ENCODE measurements at places on chromosomes 4 and X. TPM values are rescaled to one million over a fixed set of nuclear protein-coding genes. Genes with fewer than 3 reads are reported as not detected.

DNA sequence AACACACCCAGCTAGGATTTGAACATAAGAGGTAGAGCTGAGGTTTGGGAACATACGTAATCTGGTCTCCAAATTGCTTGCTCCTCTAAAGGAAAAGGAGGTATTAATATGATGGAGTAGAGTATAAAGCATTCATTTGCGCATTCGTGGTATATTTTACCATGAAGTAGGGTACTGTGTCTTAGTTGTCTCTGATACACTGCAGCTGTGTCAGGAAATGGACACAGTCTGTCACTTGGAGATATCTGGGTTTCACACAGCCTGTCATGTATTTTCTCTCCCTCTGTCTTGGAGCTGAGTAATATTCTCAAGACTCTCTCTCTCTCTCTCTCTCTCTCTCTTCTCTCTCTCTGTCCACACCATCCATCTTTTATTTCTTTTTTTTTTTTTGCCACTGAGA is 274.8 kb upstream of the UGT8 start:
- DNase-seq: no peak

DNA sequence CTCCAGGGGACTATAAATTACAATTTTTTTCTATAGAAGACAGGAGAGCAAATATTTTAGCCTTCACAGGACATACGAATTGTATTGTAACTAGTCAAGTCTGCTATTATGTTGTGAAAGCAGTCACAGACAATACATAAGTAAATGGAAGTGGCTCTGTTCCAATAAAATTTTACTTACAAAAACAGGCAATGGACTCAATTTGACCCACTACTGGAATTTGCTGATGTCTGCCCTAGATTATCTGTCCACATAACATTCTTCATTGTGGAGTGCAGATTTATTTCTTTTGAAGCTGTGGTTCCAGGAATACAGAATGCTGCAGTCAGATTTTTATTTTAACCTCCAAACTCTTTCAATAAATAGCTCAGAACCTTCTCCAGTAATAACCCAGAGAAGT is 330.3 kb downstream of the PPP4R3C start:
- DNase-seq: no peak

- no peak for DNase-seq
These were observed 163.6 kb downstream of the CEP135 start for GRCh38 chr4:56112377-56112776.

DNA sequence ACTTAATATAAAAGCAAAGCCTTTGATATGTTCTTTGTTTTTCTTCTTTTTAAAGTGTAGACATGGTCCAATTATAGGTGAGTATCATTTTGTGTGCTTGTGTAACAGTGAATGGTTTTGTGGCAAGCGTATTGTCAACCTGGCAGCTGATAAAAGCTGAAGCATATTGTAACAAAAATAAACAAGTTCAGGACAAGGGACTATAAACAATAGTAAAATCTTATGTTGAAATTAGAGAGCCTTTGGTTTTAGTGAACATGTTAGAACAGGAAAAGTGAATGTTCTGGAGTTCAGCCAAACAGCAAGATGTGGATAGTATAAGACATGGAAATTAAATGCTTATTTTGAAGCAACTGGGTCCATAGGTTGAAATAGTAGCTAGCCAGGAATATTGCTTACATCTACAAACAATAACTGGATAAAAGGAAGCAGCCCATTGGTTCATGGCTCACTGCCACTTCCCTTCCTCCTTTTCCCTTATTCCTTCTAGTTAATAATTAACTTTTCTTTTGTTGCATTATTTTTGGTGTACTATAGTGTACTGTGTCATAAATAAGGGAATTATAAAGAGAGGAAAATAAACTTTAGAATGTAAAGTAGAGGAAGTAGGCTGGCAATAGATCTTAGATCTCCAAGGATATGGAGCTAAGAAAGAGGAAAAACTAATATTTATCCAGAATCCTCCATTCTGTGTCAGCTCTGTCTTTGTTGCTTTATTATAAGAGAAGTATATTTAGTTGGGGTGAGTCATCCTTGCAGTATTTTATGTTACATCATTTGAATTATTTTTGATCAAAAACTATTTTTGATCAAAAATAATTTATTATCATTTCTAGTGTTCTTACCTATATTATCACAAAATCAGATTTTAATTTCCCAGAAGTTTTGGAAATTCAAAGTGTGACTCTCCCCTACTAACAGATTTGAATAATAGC is 65.6 kb downstream of the MRPL1 start:
- DNase-seq: no peak

DNA sequence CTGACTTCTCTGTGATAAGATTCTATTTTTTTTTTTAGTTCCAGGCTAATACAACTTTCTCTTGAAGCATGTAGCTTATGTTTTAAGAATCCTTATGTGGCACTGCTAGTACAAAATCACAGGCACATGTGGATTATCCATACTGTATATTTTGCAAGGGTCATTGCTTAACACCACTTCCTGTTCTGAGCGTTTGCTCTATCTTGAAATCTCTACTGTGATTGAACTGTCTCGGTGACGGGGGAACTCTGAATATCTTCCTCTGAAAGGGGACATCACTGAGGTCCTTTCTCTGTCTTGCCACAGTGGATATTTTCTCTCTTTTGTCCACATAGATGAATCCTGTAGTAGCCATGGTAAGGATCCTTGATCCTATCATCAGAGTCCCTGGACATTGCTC is 2.1 kb upstream of the WFS1 start:
- no peak for DNase-seq

DNA sequence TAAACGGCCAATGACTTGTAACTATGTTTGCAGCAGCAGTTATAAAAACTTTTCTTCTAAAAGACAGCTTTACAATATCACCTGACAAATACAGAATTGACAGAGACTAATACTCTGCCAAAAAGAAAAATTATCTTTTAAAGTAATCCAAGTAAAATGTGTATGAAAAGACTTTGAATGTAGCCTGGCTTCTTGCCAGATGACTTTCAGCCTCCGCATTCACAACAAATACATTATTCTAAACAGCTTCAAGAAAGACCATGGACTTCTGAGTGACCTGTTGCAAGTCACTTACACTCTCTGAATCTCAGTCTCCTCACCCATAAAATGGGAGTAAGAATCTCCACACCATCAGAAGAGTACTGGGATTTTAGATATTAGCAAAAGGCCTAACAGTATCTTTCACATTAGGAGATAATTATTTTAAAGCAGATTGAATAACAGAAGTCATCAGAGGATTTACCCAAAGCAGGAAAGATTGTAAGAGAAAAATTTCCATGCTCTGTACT is 2.5 kb downstream of the ADAMTS3 start:
- no peak for DNase-seq

Gene TRAM1L1
- total RNA-seq: 2.9 TPM

Gene CORIN
- total RNA-seq: 0.71 TPM

GRCh38 chr4:68319040-68319439 is 30.9 kb downstream of the YTHDC1 start:
- no peak for DNase-seq

DNA sequence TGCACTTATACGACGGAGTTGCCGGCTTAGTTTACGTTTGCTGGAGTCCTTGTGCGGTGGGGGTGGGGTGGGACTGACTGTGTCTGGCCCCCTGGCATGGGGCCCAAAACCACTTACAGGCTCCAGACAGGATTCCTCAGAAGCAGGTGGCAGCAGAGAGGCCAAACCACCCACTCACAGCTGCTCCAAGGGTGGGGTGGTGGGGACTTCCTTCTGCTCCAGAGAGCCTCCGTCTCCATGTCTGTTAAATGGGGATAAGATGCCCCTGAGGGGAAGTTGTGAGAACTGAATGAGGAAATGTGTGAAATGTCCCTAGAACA is 36.7 kb downstream of the PSAPL1 start:
- peak; percentile 77 for DNase-seq

Gene SLC34A2
- total RNA-seq: not detected

- no peak for DNase-seq
These were observed 24.1 kb upstream of the COQ2 start for GRCh38 chr4:83308672-83309071.

- no peak for DNase-seq
These were observed 39.6 kb downstream of the DDX60L start for GRCh38 chr4:168440442-168441264.

Gene EDA2R
- total RNA-seq: 1.2 TPM

DNA sequence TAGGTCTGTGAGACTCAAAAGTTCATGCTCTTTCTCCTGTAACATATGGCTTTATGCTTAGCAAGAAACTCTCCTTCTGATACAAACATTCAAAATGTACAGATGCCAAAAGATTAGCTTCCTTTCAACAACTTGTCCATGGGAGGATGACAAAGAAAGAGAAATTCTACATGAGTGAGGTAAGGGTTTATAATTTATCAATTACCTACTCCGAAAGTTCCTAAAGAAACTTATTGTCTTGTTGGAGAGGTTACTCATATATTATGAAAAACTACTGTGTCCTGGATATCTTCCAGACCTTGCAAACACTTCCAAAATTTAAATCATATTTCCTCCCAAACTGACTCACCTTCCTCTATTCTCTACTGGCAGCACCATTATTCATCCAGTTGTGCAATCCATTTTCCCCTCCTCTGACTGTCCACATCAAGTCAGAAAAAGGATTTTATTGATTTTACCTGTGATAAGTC is 65.1 kb downstream of the ENPEP start:
- no peak for DNase-seq

DNA sequence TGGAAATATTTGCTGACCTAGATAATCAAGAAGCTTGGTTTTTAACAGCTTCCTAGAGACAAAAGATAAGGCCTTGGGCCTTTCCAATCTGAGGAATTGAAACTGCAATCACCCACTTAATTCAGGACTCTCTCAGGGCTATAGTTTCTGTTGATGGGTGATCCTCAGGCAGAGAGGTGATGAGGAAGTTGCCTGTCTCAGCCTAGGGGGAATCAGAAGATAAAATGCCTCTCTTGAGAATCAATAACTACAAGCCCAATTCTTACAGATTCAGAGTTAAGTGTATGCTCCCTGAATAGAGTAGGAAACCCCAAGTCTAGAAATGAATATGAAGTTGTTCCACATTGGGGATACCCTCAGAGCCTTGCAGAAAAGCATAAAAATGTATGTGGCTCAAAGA is 45.5 kb downstream of the NFKB1 start:
- DNase-seq: no peak

DNA sequence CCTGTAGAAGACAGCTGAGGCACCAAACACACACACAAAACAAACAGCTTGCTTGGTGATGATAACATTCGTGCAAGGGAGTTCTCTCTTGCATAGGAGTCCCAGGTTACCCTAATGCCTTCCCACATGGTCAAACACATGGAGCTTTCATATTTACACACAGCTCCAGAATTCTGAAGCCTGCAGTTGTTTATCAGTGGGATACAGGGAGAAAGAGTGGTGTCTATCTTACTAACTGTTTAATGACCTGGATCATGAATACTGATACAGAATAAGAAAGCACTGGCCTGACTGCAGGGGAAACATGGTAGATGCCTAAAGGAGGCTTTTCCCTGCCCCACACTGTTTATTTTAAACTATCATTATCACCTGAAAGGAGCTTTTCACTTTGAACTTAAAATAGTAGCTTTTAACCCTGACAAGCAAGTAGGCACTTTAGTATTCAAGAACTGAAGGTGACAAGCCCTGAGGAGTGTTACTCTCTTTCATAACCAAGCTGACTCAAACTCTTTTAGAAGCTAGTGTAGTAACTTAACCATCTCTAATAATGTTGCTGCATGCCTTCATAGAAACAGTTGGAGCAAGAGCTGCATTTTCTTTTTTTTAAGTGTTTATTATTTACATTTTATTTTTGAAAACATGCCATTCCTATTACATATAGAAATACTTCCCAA is 15.6 kb downstream of the TET2 start:
- no peak for DNase-seq

GRCh38 chr4:132328761-132329160 is 820.3 kb upstream of the PCDH10 start:
- DNase-seq: no peak

GRCh38 chr4:159463235-159463634 is 360.4 kb downstream of the RAPGEF2 start:
- no peak for DNase-seq

GRCh38 chr4:119825696-119826095 is 197.1 kb upstream of the PDE5A start:
- DNase-seq: no peak

Gene SLITRK2
- total RNA-seq: 0.28 TPM

DNA sequence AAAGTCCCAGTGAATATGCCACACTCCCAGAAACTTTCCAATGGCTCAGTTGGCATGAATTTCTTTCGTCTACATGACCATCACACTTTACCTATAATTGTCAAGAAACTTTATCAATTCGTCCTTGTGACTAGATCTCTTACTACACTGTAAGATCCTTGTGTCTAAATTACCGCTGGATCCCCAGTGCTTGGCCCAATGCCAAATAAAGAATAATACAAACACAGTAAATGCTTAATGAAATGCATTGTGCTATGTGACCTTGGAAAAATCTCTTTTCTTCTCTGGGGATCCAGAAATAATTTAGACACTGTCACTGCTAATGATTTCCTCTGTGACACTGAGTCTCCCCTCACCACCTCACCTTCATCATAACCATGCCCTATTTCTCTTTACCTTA is 137.9 kb downstream of the VSIG4 start:
- no peak for DNase-seq

Gene PDCL2
- not detected for total RNA-seq

Gene SHROOM3
- total RNA-seq: 5.1 TPM

DNA sequence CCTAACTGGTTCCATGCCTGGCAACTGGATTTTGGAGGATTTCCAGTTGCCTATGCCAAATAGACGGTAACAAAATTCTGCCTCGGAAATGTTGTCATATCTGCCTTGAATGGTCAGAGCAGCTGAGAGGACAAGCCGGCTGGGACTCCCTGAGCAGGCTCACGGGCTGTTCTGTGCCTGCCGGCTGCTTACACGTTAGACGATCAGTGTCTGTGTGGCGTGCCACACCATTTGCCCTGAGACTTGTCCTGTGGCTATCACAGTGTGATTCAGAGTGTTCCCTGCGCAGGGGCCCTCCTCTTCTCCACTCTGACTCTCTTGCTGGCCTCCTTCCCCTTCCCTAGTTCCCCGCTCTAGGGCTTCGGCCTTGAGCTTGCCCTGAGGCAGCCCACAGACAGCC is 42.4 kb downstream of the RAI2 start:
- no peak for DNase-seq

DNA sequence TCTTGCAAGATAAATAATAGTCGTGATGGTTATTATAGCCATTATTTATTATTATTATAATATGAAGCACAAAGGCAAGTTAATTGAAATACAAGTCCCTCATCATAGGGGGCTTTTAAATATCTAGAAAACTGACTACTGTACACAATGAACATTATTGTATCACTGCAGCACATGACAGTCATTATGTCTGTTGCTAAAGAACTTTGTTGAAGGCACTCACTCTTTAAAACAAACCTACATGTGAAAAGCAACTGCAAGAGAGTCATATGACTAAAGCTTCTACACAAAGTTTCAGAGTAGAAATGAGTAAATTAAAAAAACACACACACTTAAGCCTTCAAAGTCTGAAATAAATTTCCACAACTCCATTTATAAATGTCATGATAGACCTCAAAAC is 23.3 kb upstream of the DCAF12L1 start:
- no peak for DNase-seq

- DNase-seq: no peak
These were observed 1865.3 kb upstream of the AGA start for GRCh38 chr4:179307297-179308136.

GRCh38 chrX:44002567-44002966 is 29.4 kb upstream of the NDP start:
- no peak for DNase-seq

Gene SULT1E1
- total RNA-seq: not detected

- DNase-seq: no peak
These were observed 148.6 kb upstream of the CNKSR2 start for GRCh38 chrX:21225643-21226042.

GRCh38 chr4:7087036-7087435 is 19.2 kb upstream of the GRPEL1 start:
- no peak for DNase-seq

Measured in sigmoid colon (tissue), 7 donors.